GM12892 (cell line): ENCODE measurements at places on chromosomes 2 and 18.

DNA sequence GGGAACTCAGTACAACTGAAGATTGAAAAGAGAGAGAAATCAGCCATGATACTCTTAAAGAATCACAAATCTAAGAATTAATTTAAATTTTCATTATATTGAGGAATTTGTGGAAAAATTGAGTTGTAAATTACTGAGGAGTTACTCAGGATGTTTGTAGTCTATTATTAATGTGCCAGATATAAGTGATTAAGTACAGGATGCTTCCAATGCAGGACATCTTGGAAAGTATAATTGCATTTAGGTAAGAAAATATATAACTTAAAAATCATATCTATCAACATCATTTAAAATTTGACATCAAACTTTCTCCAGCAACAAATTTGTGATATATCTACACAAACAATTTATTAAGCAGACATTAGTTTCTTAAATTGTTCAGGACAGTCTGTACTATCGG, 1.3 kb downstream of the CALCRL start:
- no peak for DNase-seq

DNA sequence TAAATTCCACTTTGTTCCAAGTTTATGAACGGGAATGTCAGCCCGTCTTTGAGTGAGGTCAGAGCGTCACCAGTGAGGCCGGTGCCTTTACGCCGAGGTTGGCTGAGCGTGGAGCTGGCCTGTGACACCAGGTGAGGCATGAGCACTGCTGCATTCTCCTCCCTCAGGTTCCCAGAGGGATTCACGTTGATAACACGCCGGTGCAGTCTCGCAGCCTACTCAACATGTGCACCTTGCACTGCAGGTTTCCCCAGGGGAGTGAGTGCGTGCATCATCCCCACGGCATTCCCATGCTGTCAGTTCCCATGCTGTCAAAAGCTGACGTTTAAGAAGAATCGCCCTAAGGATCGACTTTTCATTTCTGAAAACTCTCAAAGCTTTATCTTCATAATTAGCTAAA, 213.3 kb downstream of the LDLRAD4 start:
- no peak for DNase-seq

GRCh38 chr18:57801761-57802212, 1.3 kb downstream of the ATP8B1 start:
- DNase-seq: no peak

DNA sequence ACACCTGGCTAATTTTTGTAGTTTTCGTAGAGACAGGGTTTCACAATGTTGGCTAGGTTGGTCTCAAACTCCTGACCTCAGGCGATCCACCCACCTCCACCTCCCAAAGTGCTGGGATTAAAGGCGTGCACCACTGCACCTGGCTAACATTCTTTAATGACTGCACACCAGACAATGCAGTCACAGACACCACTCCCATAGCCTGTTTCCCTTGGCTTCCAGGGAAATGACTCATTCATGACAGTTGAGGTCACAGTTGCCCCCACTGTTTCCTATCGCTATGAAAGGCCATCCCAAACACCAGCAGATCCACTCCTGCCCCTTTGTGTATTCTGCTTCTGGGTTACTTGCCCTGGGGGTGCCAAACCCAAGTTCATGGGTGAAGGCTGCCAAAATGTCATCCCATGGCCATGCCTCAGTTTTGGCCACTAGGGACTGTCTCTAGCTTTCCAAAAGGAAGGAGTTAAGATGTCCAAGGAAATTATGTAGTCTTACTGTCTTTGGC, 8.7 kb downstream of the CHMP1B start:
- no peak for DNase-seq

DNA sequence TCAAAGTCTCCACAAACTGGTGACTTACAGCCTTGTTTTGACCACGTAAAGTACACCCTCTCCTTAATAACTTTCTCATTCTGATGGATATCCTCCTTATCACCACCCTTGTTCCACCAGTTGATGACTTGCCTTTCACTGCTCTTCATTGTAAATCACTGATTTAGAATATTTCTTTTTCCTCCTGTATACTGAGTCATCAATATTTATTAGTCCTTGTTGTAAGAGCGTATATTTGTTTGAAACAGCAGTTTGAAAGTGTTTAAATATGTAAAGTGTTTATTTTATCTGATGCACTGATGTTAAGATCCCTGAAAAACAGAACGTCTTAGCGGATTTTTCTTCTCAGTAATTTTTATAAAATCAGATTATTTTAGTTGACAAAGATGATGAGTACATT, 34.2 kb upstream of the DYSF start:
- no peak for DNase-seq

- DNase-seq: no peak
Observed at GRCh38 chr2:26712486-26713465, 20.3 kb downstream of the KCNK3 start.

DNA sequence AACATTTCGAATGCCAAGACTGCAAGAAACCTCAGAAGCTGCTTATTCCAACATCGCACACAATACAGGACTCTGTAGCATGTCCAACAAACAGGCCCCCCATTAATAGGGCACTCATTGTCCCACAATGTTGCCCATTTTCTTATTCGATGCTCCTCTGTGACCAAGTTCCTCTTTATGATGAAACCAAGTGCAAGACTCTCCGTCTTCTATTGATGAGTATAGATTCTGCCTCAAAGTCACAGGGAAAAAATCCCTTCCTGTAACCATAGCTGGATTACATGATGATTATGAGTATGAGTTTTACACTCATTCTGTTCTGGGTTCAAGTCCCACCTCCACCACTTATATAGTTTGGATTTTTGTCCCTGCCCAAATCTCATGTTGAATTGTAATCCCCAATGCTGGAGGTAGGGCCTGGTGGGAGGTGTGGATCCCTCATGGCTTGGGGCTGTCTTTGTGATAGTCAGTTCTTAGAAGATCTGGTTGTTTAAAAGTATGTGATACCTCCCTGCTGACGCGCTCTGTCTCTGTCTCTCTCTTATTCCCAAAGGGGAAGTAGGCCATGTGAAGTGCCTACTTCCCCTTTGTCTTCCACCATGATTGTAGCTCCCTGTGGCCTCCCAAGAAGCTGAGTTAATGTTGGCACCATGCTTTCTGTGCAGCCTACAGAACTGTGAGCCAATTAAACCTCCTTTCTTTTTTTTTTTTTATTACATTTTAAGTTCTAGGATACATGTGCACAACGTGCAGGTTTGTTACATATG, 148.7 kb downstream of the OSR1 start:
- no peak for DNase-seq

- no peak for DNase-seq
Observed at GRCh38 chr2:151171186-151171585, 90.5 kb downstream of the RBM43 start.

GRCh38 chr2:19844750-19845149, 57.0 kb downstream of the TTC32 start:
- no peak for DNase-seq
